ENCODE measurements at places on chromosomes 16 and 17.

DNA sequence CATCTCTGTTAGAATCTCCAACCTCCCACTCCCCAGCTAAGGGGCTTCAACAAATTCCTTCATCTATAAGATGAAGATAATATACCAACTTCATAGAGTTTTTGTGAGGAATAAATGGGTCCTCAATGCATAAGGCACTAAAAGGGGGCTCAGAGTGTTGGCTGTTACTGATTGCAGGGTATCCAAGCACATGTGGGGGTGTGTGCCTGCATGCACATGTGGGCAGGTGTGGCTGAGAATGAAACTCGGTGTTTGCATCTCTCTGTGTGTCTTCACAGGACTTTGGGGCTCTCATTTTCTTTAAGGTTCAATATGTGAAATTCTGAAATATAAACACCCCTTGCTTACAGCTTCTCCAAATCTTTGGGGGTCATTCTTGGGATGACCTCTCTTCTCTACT lies 4.1 kb upstream of the PPP1R9B start:
- DNase-seq: no peak

DNA sequence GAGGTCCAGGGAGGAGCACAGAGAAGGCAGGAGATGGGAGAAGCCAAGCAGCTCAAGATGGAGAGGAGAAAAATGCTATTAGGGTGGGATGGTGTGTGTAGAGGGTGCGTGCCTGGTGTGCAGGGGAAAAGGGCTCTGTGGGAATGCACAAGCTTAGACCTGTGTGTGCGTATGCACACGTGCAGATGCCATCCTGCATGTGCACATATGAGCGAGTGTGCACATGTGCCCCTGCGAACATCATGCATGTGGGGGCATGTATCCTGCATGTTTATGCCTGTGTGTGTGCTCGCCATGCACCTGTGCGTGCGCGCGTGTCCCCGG lies 438 bp upstream of the KCNJ12 start:
- no peak for DNase-seq

DNA sequence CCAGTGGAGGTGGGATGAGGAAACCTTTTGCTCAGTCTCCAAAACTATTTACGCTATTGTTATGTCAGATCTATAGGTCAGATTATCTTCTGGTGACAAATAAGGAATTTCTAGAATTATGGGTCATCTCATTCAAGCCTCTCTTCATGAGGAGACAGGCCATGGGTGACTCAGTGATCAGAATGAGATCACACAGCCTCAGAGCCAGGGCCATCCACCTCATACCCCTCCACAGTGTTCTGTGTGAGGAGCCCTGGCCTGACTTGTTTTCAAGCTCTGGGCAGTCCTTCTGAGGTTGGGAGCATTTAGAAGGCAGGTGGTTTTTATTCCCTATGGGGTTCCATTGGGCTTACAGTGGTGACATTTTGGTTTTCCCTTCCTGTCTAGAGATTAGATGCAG lies 26.5 kb downstream of the YPEL2 start:
- DNase-seq: no peak

GRCh38 chr17:41478237-41478636 lies 2.7 kb downstream of the KRT35 start:
- DNase-seq: no peak

- no peak for DNase-seq
Observed at GRCh38 chr17:57091186-57091618, 6.2 kb downstream of the AKAP1 start.

GRCh38 chr16:70160821-70161220 lies 12.8 kb upstream of the CLEC18C start:
- no peak for DNase-seq

Data from COR-L47 (cell line).